SK-N-MC (cell line): ENCODE measurements at places on chromosomes 3 and 15.

- no peak for DNase-seq
Measured at GRCh38 chr15:68638953-68639515, 60.2 kb downstream of the CORO2B start.

DNA sequence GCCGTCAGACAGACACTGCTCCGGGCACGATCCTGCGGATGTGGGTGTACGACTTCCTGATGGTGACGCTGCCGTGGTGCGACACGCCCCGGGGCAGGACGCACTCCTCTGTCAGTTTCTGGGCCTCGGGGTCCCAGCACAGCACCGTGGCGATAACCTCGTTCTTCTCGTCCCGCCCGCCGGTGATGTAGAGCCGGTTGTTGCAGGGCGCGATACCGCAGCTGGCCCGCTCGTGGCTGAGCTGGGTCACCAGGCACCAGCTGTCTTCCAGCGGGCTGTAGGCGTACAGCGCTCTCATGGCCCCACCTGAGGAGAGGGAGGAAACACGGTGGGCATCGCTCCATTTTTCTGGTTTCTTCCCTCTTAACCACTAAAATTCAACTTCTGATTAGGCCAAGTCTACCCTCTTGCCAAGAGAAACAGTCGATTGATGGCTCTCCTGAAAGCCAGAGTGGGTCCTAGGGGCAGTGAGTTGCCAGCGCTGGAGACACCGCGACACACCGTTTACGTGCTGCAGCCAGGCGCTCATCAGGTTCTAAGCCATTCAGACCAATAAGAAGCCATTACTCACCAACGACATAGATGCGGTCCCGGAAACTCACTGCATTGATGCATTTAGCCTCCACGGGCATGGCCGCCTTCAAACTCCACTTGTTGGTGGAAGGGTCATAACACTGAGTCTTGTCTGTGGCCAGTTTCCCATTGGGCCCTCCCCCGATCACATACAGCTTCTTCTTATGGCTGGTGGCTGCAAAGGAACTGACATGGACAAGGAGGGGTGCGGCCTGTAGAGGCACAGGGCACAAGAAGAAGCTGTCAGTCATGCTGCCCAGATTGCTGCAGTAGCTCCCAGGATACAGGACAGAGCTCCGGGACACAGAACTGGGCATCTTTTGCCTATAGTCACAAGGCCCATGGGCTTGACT lies 63.3 kb downstream of the KLHL6 start:
- no peak for DNase-seq

DNA sequence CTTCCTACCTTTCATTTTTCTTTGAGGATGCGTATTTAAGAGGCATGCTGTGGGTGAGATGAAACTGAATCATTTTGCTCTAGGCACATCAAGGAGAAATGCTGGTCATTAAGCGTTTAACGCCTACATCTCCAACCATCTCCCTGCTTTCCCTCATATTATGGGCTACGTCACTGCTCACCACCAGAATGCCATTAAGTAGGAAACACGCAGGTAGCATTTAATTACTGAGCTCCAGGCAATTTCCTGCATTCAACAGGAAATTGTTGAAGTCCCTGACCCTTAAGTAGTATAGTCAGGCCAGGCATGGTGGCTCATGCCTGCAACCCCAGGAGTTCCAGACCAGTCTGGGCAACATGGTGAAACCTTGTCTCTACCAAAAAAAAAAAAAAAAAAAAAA lies 66.1 kb downstream of the CHSY1 start:
- no peak for DNase-seq

GRCh38 chr3:62028236-62028635 lies 345.1 kb downstream of the FEZF2 start:
- DNase-seq = no peak

DNA sequence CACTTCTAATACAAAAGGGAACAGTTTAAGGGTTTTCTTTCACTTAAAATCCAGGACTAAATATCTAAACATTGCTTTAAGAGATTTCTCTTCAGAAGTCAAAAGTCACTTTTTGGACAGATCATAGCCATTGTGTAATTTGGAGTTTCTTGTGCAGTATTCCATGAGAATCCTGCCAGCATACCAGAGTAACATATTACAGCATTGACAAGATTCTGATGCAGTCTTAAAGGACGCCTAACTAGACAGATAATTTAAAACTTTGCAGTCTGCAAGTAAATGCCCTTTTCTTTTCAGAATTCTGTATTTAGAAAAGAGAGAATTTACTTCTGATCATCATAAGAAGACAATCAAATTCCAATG lies 17.5 kb upstream of the IGSF10 start:
- no peak for DNase-seq

GRCh38 chr3:185347399-185347798 lies 15.5 kb upstream of the MAP3K13 start:
- DNase-seq = no peak

GRCh38 chr15:76340803-76341365 lies 4.3 kb downstream of the ISL2 start:
- DNase-seq = no peak
